ENCODE measurements at places on chromosomes 1 and 21. TPM values are rescaled to one million over a fixed set of nuclear protein-coding genes. Genes with fewer than 3 reads are reported as not detected.

Gene LCE1F
- total RNA-seq, result not detected

- DNase-seq, result no peak
Measured at GRCh38 chr21:8998946-8999681, 1522.3 kb upstream of the TPTE start.

GRCh38 chr1:11455967-11456570 is 22.9 kb upstream of the DISP3 start:
- DNase-seq, result no peak

Gene TIE1
- 38.5 TPM for total RNA-seq

GRCh38 chr1:176878750-176879536 is 285.6 kb downstream of the ASTN1 start:
- DNase-seq, result no peak

DNA sequence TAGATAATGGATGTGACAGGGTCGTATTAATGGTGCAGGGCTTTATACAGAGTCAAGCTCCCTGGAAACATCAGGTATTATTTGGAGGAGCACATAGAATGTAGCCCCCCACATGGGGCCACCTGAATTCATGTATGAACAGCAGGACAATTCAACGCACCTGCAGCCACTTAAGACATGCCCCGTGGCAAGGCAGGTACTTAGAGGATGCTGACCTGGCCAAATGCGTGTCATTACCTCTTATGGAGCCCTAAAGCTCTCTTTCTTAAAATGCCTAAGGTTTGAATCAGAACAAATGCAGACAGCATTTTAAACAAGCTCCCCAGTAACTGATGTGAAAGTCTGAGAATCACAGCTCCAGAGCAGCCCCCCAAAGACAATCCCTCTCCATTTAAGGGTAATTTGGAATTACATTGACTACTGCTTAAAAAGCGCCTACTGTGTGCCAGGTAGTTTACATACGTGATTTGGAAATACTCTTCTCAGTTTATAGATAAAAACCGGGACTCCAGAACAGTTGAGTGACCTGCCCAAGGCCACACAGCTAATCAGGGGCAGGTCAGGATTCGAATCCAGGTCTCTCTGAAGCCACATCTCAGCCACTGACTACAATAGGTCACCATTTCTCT is 71.0 kb upstream of the KLHDC7A start:
- no peak for DNase-seq

All from urinary bladder (tissue), 4 donors.